ENCODE measurements at places on chromosomes 4 and X.

GRCh38 chr4:184727430-184727829 lies 6.5 kb downstream of the CENPU start:
- DNase-seq: no peak

GRCh38 chr4:177419434-177419833 lies 22.8 kb downstream of the AGA start:
- DNase-seq: no peak

DNA sequence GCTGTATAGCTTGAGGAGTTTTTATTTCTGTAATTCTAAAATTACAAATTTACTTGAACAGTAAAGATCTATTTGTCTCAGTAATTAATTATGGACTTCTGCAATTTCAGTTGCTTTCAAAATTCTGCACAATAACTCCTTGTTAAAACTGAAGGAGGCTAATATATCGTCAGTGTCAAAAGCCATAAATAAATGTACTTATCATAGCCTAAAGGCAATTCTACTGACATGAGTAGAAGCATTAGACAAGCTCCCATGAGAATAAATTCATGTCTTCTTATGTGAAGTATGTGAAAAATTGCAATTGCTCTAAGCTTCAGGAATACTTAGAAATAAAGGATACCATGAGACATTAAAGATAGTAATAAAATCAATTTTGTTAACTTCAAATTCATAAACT lies 381.2 kb upstream of the PCDH10 start:
- DNase-seq: no peak

- no peak for DNase-seq
Observed at GRCh38 chrX:39996536-39996935, 101.2 kb downstream of the BCOR start.

Data from T-helper 2 cell (primary cell).